ENCODE measurements at places on chromosomes 11 and 22.

- no peak for DNase-seq
Measured at GRCh38 chr11:108872781-108873291, 208.0 kb downstream of the DDX10 start.

- DNase-seq, result no peak
Measured at GRCh38 chr22:37409459-37410050, 17.7 kb downstream of the ELFN2 start.

GRCh38 chr22:35576671-35577070, 36.0 kb downstream of the RASD2 start:
- no peak for DNase-seq

- DNase-seq, result no peak
Measured at GRCh38 chr11:120527111-120527761, 15.7 kb downstream of the GRIK4 start.

GRCh38 chr11:65778901-65779668, 1.7 kb downstream of the AP5B1 start:
- no peak for DNase-seq

DNA sequence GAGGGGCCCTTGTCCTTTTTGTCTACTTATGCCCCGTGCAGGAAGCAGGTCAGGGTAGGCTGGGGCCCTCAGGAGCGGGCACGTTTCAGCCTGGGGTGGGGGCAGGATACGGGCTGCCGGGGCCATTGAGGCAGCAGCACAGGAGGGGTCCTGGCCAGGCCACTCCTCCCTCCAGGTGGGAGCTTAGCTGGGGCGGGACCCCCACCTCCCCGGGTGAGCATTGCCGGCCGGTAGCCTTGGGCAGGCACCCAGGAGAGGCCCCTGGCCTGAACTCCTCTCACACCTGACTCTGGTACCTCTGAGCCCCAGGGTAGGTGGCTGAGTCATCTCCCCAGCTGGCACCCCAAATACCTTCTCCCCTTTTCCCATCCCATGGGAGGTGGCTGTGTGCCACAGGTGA, 5.0 kb upstream of the MUC6 start:
- DNase-seq, result no peak

DNA sequence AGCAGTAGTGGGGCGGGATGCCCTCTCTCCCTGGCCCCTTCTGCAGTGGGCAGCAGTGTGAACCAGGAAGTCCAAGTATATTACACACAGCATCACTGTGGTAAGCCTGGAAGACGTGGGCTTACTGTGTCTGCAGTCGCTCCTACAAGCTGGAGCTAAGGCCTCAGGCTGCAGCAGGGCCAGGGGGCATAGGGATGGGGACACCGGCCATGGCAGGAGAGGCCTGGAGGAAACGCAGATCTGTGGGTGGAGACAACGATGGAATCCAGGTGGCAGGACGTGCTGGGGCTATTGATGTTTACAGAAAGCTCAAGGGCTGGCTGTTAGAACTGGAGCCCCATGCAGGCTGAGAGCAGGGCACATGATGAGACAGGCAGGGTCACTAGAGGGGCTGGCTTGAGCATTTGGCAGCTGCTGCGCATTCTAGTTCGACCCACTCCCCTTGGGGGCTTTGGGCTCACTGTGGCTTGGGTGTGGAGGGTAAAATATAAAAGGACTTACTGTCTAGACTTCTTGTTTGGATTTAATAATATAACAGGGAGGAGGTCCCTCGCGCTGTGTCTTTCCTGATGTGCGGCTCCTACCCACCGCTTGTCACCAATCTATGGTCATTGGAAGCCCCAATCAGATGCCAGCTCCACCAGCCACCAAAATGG, 539.5 kb downstream of the TBC1D22A start:
- DNase-seq, result no peak

- no peak for DNase-seq
Measured at GRCh38 chr22:27843441-27843840, 41.9 kb upstream of the MN1 start.

DNA sequence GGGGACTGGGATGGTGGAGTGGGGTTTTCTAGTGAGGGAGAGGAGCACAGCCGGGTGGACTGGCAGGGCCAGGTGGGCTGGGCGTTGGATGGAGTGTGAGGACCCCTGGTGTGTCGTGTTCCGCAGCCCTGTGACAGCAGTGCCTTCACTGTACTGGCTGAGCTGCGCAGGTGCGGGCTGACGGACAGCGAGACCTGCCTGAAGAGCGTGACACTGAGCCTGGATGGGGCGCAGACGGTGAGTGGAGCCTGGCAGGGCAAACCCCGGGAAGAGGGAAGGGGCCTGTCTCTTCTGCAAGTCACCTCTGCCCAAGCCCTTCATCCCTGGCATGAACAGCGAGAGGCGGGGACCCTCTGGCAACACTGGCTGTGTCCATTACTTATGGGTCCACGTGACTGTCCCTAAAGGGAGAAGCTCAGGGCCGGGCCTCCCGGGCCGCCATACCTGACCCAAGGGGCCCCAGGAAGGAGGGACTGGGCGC, 10.0 kb downstream of the MUC5AC start:
- no peak for DNase-seq

- no peak for DNase-seq
Measured at GRCh38 chr11:63680834-63681320, 423 bp upstream of the RTN3 start.

GRCh38 chr11:121801394-121801748, 314.6 kb downstream of the BLID start:
- no peak for DNase-seq

- DNase-seq, result no peak
Measured at GRCh38 chr22:33242078-33242477, 183.9 kb upstream of the SYN3 start.

GRCh38 chr11:21494946-21495345, 697.9 kb upstream of the ANO5 start:
- DNase-seq, result no peak

GRCh38 chr11:131378931-131379330, 8.5 kb downstream of the NTM start:
- DNase-seq, result no peak

DNA sequence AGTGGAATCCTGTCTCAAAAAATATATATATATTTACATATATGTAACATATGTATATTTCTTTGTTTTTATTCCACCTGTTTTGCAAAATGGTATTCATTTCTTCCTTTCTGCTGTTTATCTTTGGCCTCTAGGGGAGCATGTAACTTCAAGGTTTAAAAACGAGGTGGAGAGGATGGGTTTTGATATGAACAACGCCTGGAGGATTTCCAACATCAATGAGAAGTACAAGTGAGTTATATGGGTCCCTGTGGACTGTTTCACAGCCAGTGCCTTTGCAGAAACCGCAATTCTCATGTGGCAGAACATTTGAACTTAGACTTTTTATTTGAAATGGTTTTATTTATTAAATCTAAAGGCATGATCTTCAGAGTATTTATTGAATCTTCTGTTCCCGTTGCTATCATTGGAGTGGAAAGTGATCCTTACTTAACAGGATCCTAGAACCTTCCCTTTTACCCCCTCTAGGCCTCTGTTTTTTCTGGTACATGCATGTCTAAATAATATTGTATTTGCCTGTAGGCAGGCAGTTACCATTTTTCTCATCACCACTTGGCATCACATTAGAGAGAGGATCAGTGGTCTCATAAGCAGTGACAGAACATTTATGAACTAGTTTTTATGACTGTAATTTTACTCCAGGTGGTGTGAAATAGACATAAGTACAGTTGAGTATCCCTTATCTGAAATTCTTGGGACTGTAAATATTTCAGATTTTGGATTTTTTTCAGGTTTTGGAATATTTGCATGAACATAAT, 81.5 kb upstream of the HORMAD2 start:
- DNase-seq, result no peak

DNA sequence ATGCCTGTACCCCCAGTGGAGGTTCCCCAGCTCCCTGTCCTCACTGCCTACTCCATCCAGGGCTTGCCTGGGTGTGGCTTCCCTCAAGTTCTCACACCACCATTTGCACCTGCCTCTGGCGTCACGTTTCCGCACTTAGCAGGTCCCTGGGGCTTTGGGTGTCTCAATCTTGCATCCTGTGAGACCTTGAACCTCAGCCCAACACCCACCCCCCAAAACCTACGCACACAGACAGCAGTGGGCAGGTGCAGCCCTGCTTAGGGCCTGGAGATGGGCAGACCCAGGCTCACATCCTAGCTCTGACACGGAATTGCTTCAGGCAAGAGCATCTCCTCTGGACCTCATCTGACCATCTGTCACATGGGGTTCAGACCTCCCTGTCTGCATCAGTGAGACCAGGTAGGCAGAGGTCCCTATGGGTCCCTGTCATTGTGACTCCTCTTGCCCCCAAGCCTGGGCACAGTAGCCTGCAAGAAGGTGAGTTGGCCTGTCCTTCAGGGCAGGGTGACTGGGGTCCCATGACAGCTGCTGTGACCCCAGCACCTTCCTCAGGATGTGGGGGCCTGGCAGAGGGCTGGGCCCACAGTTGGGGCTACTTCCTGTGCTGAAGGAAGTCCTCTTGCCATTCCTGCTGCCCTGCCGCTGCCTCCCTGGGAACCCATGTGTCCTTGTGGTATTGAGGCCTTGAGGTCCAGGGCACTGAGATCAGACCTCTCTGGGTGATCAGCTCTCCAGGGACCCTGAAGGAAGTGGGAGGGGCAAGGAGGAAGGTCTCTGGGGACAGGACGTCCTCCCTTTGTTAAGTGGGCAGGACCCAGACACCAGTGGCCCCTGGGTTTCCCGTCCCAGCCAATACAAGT, 2.0 kb downstream of the SIPA1 start:
- DNase-seq, result no peak

GRCh38 chr11:125167954-125168835, 3.6 kb downstream of the PKNOX2 start:
- no peak for DNase-seq

GRCh38 chr11:44673688-44674087, 53.1 kb upstream of the TSPAN18 start:
- no peak for DNase-seq

DNA sequence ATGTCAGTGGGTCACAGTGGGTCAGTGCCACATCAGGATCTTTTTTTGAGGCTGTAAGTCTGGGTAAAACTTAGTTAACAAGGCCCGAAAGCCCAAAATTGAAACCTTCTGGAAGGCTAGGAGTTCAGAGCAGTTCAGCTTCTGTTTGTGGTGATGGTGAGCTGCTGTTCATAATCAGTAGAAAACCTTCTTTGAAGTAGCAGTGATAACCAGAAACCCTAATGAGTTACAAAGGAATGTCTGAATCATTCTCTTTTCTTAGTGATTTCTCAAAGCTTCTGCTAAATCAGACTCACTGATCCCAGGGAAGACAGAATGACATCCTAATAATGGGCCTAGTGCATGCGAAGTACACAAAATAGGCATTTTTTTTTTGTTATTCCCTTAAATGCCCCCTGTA, 124.7 kb downstream of the PARVA start:
- no peak for DNase-seq

DNA sequence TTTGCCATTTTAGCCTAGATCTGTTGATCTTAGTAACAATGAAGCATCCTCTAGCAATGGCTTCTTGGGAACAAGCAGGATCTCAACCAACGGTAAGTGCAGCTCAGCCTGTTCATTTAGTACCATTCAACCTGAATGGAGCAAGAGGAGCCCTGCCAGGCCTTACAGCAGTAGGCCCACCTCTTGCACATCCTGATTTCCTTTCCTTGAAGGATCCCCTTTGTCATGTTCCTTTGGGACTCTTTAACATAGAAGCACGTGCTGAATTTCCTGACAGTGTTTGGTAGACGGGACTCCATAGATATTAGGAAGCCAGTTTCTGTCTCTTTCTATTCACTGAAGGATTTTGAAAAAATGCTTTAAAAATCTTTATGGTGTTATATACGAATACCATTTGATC, 1.5 kb downstream of the PIWIL4 start:
- DNase-seq, result no peak

DNA sequence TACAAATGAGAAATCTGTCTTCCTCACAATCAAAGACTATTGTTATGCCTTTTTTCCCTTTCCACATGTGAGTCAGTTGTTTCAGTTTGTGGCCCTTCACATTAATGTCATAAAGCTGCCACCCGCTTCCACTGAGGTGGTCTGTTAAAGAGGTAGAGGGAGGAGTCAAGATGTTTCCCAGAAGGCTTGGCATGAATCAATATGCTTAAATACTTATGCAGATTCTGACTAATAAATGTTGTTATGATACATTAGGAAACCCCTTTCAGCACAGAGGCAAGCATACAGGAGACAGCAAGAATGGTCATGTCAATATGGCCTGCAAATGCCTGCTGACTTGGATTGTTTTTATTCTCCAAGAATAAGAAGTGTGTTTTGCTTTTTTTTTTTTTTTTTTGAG, 6.5 kb downstream of the RTN3 start:
- no peak for DNase-seq

DNA sequence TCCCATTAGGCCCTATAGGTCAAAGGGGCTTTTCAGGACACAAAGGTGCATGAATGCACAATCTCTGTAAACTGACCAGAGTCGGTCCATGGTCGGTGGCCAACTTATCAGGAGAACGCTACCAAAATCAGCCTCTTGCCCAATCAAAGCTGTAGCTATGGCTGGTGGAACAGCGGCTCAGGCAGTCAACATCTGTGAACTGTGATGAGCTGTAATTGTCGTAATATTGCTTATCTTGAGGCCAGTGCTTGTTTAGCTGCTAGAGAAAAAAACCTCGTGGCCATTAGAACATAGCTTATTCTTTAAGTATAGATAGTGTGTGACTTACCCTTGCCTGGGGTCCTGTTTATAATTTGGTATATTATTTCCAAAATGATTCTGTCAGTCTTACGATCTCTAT, 14.4 kb upstream of the CHST1 start:
- no peak for DNase-seq

GRCh38 chr22:30192427-30192826, 54.1 kb downstream of the LIF start:
- no peak for DNase-seq

GRCh38 chr11:122339436-122340060, 223.5 kb upstream of the BLID start:
- no peak for DNase-seq
